ENCODE measurements at places on chromosomes 7 and 10. TPM values are rescaled to one million over a fixed set of nuclear protein-coding genes. Genes with fewer than 3 reads are reported as not detected.

Gene SYNPO2L
- total RNA-seq = 0.43 TPM

Gene ACBD5
- 12.3 TPM for total RNA-seq

Gene TAS2R41
- total RNA-seq = 0.29 TPM

Gene CASP7
- total RNA-seq = 34.8 TPM

Gene AOAH
- total RNA-seq = not detected

Gene KCNH2
- not detected for total RNA-seq

Gene ERVW-1
- total RNA-seq = not detected

All from placental pericyte (primary cell).